Mesangial cell (primary cell): ENCODE measurements at places on chromosomes 4 and X. TPM values are rescaled to one million over a fixed set of nuclear protein-coding genes. Genes with fewer than 3 reads are reported as not detected.

The ERCC6L gene
- 0.25 and 7.2 TPM in 2 replicates for total RNA-seq

The SRPX2 gene
- total RNA-seq = 1.8 and 7.1 TPM in 2 replicates

The FAM236A gene
- total RNA-seq = not detected in 2 replicates

The TLR1 gene
- under 0.01 and 0.49 TPM in 2 replicates for total RNA-seq

The ARHGEF6 gene
- total RNA-seq = 0.65 and 1.4 TPM in 2 replicates

The RHOXF2 gene
- total RNA-seq = not detected in 2 replicates

The SLC2A9 gene
- 0.81 and 2.8 TPM in 2 replicates for total RNA-seq

The TRO gene
- 9.6 and 43.2 TPM in 2 replicates for total RNA-seq

The GSX2 gene
- not detected in 2 replicates for total RNA-seq

The CCNB3 gene
- under 0.01 and 0.13 TPM in 2 replicates for total RNA-seq

The HGFAC gene
- not detected in 2 replicates for total RNA-seq

The ARHGAP36 gene
- total RNA-seq = not detected in 2 replicates

The EPGN gene
- total RNA-seq = not detected in 2 replicates

The CENPVL3 gene
- total RNA-seq = under 0.01 and 0.33 TPM in 2 replicates

The TBC1D25 gene
- total RNA-seq = 10.3 and 10.5 TPM in 2 replicates

The XAGE2 gene
- total RNA-seq = not detected in 2 replicates
